ENCODE measurements at places on chromosomes 12 and 14.

- no peak for DNase-seq
These were observed 61.9 kb downstream of the ABCC9 start for GRCh38 chr12:21879312-21879711.

GRCh38 chr12:26857465-26858176, 24.6 kb upstream of the ITPR2 start:
- DNase-seq: no peak

- no peak for DNase-seq
These were observed 199.1 kb downstream of the MED13L start for GRCh38 chr12:116078396-116078795.

DNA sequence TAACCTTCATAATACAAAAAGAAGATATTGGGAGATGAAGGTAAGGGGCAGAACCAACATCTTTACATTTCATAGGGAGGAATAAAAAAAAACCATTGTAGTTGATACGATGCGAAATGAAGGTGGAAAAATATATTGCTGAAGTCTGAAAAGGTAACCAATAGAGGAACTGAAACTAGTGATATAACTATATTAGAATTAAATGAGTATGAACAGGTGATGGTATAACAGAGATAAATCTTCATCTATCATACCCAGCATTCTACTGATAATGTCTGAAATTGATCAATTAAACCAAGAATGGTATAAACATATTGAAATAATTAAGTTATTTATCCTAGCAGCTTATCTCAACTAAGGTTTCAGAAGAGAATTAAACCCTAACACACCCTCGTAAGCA, 332.1 kb downstream of the NELL2 start:
- DNase-seq: no peak

DNA sequence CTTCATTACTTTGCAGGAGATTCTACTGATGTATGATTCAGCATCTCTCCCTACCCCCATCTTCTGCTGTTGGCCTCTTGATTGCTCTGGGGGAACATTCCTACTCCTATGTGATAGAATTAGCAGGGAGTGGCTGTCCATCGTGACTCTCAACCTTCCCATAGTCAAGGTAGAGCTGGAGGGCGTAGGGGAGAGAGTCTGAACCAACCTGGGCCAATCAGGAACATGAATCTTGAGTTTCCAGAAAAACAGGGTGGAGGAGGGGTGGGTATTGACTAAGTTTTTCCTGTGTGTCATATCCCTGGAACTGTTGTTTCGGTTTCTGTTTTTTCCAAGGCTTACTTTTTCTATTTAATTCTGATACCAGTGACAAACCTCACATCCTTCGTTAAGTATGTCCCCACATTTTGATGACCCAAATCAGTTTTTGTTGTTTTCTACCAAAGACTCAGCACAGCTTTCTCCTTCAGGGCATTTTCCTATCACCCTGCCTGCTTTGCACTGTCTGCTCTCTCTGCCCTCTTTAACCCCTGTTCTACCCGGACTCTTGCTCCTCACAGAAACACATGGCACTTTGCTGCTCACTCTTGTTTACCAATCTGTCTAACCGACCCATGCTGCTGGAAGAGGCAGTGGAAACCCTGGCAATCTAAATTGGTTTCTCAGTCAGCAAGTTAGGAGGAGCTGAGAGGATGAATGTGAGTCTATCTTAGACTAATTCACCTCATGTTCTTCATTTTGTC, 1428.3 kb downstream of the AACS start:
- no peak for DNase-seq

GRCh38 chr14:102043251-102044025, 43.4 kb downstream of the HSP90AA1 start:
- no peak for DNase-seq
